Posterior vena cava (tissue), 2 donors: ENCODE measurements at places on chromosomes 12 and 14. TPM values are rescaled to one million over a fixed set of nuclear protein-coding genes. Genes with fewer than 3 reads are reported as not detected.

GRCh38 chr12:2169489-2169888 lies 116.7 kb downstream of the CACNA1C start:
- DNase-seq: no peak

DNA sequence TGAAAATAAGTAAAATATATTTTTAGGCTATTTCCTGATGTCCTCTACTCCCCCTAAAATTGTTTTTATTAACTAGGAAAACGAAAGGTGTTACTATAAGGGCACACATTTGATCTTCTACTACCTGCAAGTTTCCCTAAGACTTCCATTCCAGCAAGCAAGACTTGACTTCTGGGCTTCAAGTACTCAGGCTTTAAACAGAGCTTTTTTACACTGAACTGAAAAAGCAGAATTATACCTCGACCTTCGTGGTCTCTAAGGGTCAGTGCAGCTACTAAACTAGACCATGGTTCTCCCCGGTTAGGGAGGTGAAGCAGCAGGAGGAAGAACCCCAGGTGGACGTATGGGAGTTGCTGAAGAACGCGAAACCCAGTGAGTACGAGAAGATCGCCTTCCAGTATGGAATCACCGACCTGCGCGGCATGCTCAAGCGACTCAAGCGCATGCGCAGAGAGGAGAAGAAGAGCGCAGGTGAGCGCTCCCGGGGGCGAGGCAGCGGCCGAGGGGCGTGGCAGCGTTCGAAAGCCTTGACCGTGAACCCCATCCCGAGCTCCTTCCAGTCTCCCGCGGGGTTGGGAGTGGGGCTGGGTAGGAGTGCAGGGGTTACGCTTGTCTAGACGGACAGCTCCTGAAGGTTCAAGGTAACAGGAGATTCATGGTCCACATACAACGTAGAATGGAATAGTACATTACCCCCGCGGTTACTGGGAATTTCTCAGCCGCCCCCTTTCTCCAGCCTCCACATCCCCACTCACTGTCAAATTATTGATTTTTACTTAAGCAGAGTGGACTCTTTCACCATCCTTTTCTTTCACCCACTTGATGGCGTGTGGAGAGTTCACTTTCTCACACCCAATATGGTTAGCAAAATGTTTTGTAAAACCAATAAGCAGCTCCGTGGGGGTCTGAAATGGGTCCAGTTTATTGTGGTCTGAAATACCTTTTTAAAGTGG lies 47.6 kb downstream of the MYBPC1 start:
- peak; percentile 79 for DNase-seq

GRCh38 chr14:77659831-77660230 lies 43.4 kb upstream of the SPTLC2 start:
- DNase-seq: no peak

- DNase-seq: no peak
These were observed 12.3 kb downstream of the ZC2HC1C start for GRCh38 chr14:75081660-75082229.

- DNase-seq: no peak
These were observed 16.3 kb downstream of the C2CD5 start for GRCh38 chr12:22527999-22528398.

- DNase-seq: no peak
These were observed 41.6 kb downstream of the NT5DC3 start for GRCh38 chr12:103799504-103799856.

GRCh38 chr14:59292028-59292427 lies 103.6 kb downstream of the DAAM1 start:
- DNase-seq: no peak

- no peak for DNase-seq
These were observed 3.6 kb upstream of the WSB2 start for GRCh38 chr12:118064608-118065007.

DNA sequence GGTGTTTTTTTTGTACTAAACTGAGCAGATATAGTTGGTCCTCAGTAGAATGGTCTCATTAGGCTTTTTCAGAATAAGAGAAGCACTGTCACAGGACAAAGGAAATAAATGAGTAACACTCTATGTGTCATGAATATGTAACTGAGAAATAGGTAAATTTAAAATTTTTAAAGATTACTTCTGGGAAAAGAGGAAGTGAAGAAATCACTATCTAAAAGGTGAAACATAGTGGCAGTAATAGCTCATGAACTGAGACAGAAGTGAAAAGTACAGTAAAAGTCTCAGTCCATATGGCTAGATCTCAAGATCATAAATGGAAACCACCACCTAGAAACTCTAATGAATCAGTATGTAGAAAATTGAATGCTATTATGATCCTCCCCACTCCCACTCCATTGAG lies 89.3 kb upstream of the TTC7B start:
- no peak for DNase-seq

The CDKN3 gene
- total RNA-seq: 3.4 TPM

DNA sequence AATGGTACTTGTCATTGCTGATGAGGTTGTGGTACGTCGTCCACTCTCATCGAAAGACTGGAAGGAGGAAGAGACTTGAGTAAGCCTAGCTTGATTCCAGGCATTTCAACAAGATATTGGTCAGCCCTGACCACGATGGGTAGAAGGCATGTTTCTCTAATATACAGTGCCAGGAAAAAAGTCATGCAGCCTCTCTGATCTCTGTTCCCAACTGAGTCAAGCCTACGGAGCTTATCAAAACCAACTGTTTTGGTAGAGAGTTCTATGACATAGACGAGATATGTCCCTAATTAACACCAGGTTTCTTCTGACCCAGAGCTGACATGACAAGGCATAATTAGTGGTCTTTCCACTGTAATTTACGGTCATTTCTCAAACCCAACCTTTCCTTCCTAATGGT lies 58.5 kb downstream of the NIN start:
- no peak for DNase-seq

The PZP gene
- total RNA-seq: 0.42 TPM

The TAS2R19 gene
- 5.9 TPM for total RNA-seq

- no peak for DNase-seq
These were observed 32.0 kb downstream of the SSPN start for GRCh38 chr12:26227361-26227745.

GRCh38 chr14:100748403-100748802 lies 21.7 kb downstream of the DLK1 start:
- peak; percentile 22 for DNase-seq

DNA sequence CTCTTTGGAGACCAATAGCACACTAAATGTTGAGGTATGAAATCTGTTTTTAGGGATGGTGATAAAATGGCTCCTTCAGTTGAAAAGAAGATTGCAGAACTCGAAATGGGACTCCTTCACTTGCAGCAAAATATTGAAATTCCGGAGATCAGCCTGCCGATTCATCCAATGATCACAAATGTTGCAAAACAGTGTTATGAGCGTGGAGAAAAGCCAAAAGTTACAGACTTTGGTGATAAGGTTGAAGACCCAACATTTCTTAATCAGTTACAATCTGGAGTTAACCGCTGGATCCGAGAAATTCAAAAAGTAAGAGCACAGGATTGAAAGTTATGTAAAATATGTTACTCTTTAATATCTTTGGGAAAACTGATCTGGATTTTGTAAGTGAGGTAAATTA lies 15.3 kb downstream of the DYNC1H1 start:
- DNase-seq: no peak

DNA sequence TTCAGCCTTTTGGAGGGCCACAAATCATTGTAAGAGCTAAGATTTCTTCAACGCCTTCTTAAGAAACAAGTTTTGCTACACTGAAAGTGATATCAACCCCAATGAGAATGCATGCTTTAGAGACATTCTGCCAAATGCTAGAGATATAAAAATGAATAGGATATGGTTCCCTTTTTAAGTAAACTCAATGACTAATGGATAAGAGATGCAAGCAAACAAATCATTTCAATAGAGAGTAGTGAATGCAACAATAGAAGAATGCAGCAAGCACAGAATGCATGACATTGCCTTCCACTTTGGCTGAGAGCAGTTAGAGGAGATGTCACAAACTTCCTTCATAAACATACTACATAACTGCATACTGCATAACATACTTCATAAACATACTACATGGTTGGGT lies 116.4 kb downstream of the PDZRN4 start:
- DNase-seq: no peak

DNA sequence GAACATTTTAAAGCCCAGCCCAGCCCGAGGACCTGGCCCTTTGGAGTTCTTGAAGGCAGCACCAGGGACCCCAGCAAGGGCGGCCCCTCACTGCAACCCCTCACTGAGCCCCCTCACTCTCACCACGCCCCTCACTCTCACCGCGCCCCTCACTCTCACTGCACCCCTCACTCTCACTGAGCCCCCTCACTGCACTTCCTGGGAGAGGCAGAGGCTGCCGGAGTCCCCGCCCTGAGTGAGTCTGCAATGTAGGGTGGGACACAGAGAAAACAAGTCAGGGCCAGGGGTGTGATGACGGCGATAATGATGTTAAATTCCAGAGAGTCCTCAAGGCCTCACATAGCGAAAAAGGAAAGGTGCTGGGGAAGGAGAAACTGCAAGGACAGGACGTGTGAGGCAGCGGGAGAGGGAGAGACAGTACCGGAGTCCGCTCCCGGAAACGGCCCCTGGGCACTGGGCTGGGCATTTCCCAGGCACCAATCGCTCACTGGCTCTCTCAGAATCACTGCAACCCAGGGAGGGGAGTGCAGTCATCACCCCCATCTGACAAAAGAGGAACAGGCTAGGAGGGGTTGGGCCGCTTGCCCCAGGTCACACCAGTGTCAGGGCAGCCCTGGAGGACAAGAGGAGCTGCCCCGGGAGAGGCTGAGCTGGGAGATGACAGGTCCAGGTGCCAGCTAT lies 24.9 kb downstream of the CCDC88C start:
- DNase-seq: no peak

- DNase-seq: no peak
These were observed 112.1 kb downstream of the TSPAN9 start for GRCh38 chr12:3189282-3189681.
